ENCODE measurements at places on chromosomes 1 and 21.

- DNase-seq, result no peak
Observed at GRCh38 chr1:19219451-19219850, 9.4 kb upstream of the UBR4 start.

DNA sequence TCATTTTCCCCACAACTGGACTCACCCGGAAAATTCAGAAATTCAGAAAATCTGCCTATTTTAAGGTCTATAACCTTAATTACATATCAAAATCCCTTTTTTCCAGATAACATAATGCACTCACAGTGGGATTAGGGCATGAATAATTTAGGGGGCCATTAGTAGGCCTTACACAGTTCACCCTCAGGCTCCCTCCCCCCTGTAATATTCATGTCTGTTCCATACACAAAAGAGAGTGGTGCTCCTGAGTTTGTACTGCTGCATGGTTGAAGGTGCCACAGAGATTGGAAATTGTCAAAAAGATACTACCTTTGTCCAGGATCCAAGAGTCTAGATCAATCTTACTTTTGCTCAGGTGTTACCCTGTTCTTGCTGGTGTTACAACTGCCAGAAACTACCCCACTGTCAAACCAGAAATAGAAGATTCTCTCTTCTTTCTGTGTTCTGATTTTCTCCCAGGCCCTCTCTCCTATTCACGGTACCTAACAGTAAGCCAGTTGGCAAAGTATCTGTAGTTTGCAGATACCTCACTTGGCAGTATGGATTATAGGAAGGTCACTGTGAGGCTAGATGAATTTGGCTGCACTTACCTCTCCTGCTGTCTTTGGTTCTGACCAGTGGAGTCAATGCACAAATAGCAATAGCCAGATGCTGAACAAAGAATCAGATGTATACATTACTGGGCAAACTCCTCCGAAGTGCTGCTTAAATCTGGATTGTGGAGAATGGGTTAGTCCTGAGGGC is 53.2 kb downstream of the C1orf198 start:
- no peak for DNase-seq

- no peak for DNase-seq
Observed at GRCh38 chr1:197367627-197368026, 99.6 kb downstream of the CRB1 start.

GRCh38 chr1:176557543-176558258 is 94.7 kb downstream of the PAPPA2 start:
- no peak for DNase-seq

- DNase-seq, result no peak
Observed at GRCh38 chr1:230831771-230832170, 36.5 kb downstream of the C1orf198 start.
